ENCODE measurements at places on chromosomes 4 and X. TPM values are rescaled to one million over a fixed set of nuclear protein-coding genes. Genes with fewer than 3 reads are reported as not detected.

- H3K4me3 ChIP-seq, result no peak overlapping the region
- H3K36me3 ChIP-seq, result no peaks in the 10 kb centered on the region
- DNase-seq, result no peak
- no peaks in the 10 kb centered on the region for H3K4me1 ChIP-seq
Observed at GRCh38 chr4:142181021-142181420, 544.6 kb downstream of the IL15 start.

- no peaks in the 10 kb centered on the region for H3K36me3 ChIP-seq
- DNase-seq, result no peak
- no peak overlapping the region for H3K27ac ChIP-seq
- no peaks in the 10 kb centered on the region for H3K4me1 ChIP-seq
Observed at GRCh38 chrX:20479048-20479447, 212.3 kb upstream of the RPS6KA3 start.

DNA sequence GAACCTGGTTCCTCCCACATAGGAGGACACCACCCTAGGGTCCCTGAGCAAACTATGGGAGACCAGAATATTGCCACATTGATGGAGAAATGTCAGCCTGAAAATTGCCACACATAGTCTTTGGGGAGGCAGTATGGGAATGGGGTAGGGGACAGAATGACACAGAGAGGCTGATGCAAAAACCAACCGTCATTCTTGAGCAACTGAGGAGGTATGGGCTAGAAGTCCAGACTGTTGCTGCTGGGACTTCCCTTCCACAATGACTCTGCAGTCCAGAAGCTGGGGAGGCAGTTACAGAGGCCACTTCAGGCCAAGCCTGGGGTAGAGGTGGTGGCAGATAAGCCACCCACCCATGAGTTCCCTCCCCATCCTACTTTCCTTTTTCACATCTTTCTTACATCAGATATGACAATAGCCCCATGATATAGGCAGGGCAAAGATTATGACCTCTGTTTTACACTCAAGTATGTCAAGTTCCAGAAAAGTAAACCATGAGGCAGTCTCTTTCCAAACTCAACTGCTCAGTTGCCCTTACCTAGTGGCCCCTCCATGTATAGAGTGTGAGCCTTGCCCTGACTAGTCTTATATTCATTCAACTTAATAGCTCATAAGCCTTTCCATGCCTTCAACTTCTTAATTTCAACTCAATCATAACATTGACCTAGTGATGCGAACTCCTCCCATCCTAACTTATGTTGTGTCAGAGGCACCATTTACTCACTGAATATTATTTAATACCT lies 41.7 kb downstream of the VSIG4 start:
- H3K27me3 ChIP-seq, result peaks cover 4% of the 10 kb centered on the region
- DNase-seq, result no peak
- no peak overlapping the region for H3K27ac ChIP-seq
- H3K4me1 ChIP-seq, result no peaks in the 10 kb centered on the region
- no peak overlapping the region for H3K4me3 ChIP-seq

GRCh38 chr4:174828845-174829701 lies at the start of gene GLRA3:
Gene GLRA3 (minus strand): TSS chr4:174829247. CDS start chr4:174828811, 436 bp downstream.
- no peak within 1 kb of the TSS for H3K27ac ChIP-seq
- no peaks in the 10 kb centered on the region for H3K36me3 ChIP-seq
- no peaks in the 10 kb centered on the region for H3K27me3 ChIP-seq

DNA sequence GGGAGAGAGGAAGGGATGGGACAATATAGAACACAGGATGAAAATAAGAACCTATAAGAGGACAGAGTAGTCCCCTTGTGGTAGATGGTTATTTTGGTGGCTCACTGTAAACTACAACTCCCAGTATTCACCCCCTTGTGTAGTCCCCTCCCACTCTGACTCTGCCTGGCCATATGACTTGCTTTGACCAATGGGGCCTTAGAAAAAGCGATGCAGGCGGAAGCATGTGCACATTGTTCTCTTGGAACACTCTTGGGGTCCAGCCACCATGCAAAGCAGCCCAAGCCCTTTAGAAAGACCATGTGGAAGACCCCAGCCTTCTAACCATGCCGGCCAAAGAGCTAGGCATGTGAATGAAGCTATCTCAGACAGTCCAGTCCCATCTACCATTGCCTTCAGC lies 415.0 kb downstream of the BCOR start:
- no peak overlapping the region for H3K4me3 ChIP-seq
- peaks cover 4% of the 10 kb centered on the region for H3K4me1 ChIP-seq
- no peaks in the 10 kb centered on the region for H3K27me3 ChIP-seq
- no peaks in the 10 kb centered on the region for H3K36me3 ChIP-seq

- no peak overlapping the region for H3K4me3 ChIP-seq
- no peaks in the 10 kb centered on the region for H3K36me3 ChIP-seq
- H3K4me1 ChIP-seq, result peaks cover 10% of the 10 kb centered on the region
- no peak overlapping the region for H3K27ac ChIP-seq
Observed at GRCh38 chrX:97155816-97156215, 272.1 kb downstream of the RPA4 start.

- H3K36me3 ChIP-seq, result no peaks in the 10 kb centered on the region
- H3K4me3 ChIP-seq, result no peak overlapping the region
- peaks cover 4% of the 10 kb centered on the region for H3K4me1 ChIP-seq
- no peak overlapping the region for H3K27ac ChIP-seq
- H3K27me3 ChIP-seq, result peaks cover 1% of the 10 kb centered on the region
Observed at GRCh38 chrX:111071542-111072277, 24.3 kb upstream of the PAK3 start.

- H3K27ac ChIP-seq, result no peak overlapping the region
- no peak overlapping the region for H3K4me3 ChIP-seq
- no peaks in the 10 kb centered on the region for H3K4me1 ChIP-seq
- DNase-seq, result no peak
Observed at GRCh38 chrX:109812236-109812635, 79.2 kb upstream of the ACSL4 start.

DNA sequence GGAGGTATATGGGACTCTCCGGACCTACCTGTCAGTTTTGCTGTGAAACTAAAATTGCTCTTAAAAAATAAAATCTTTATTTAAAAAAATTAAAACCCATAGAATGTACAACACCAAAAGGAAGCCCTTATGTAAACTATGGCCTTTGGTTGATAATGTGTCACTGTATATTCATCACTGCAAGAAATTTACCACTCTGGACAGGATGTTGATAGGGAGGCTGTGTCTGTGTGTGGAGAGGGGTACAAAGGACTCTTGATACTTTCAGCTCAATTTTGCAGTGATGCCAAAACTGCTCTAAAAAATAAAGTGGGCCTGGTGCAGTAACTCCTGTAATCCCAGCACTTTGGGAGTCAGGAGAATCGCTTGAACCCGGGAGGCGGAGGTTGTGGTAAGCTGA lies 2.9 kb upstream of the ZMYM3 start:
- H3K27ac ChIP-seq, result no peak overlapping the region
- peaks cover 11% of the 10 kb centered on the region for H3K4me1 ChIP-seq
- peaks cover 3% of the 10 kb centered on the region for H3K27me3 ChIP-seq
- DNase-seq, result no peak

DNA sequence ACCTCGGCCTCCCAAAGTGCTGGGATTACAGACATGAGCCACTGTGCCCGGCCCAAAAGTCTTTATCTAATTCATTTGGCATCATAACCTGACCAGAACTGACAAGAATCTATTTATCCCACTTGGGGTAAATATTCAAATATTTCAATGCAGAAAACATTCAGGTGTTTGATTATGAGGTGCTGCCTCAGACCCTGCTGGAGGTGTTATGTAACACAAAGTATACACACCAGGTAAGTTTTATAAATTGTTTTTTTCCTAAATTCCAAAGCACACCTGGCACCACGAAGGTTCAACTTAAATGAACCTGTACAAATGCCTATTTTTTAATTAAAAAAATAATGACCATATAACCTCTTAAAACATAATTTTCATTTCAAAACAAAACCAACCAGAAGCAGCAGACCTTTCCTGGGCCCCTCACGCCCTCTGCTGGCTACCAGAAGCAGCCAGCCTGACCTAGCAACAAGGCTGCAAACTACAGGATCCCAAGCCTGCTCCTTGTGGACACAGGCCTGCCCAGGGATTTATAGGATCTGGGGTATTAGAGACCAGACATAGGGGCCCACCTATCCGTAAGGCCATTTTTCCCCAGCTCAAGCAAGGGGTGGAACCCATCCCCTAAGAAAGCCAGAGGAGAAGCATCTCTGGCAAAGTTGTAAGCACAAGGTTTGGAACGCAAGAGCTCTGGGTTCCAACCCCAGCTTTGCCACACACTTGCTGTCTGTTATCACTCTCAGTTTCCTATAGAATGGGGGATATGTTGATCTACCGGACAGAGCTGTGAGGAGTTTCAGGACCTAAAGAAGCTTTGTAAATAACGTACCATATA lies 11.7 kb downstream of the OTUD5 start:
- H3K27ac ChIP-seq, result no peak overlapping the region
- DNase-seq, result peak; percentile 40
- H3K4me3 ChIP-seq, result no peak overlapping the region

DNA sequence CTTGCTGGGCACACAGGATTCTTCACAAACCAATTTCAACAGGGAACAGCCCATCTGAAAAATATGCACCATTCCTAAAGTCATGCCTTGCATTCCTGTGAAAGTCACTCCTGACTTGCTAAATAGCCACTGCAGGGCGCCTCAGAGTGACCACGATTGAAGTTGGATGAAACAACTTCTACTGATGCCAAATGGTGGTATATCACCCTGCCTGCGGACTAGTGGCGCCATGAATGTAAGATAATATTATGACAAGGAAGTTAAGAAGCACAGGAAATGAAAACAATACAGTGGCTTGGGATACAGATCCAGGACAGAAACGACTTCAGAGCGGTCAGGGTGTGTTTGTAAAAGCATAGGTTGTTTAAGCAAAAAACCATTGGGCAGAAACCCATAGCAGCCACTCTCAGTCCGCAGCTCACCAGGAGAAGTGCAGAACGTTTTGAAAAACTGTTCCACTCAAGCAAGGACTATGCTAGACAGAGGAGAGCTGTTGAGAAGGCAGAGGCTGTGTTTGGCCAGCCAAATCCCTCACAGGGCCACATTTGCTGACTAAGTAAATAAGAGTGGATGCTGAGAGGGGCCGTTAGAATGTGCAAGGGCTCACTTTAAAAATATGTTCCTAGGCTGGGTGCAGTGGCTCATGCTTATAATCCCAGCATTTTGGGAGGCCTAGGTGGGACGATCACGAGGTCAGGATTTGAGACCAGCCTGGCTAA lies 250.4 kb downstream of the PTTG2 start:
- H3K4me3 ChIP-seq, result no peak overlapping the region
- no peaks in the 10 kb centered on the region for H3K36me3 ChIP-seq
- H3K4me1 ChIP-seq, result peaks cover 8% of the 10 kb centered on the region
- H3K27me3 ChIP-seq, result peaks cover 3% of the 10 kb centered on the region
- H3K27ac ChIP-seq, result no peak overlapping the region
- DNase-seq, result no peak

DNA sequence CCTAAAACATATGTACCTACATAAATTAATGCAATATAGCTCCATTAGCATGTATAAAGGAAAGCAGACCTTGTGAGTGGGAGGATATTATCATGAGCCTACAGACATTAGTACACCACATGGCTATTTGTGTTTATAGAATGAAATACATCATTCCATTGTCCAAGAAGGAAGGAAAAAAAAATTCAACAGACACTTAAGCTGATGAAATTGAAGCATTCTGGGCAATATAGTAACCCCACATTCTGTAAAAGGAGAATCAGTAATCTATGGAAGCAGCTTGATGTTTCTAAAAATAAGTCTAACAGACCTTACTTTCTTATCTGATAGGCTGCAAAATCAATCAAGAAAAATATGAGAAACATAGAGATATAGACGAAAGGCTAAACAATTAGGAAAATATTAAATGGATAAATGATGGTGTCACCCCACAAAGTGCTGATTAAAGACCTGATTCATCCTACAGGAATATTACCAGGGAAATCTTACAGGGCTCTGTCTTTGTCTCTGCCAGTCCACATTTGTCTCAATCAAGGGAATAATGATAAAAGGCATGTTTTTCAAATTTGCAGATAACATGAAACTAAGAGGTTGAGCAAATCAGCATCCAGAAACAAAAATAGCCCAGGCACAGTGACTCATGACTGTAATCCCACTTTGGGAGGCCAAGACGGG lies 76.8 kb downstream of the COMMD8 start:
- no peaks in the 10 kb centered on the region for H3K27me3 ChIP-seq
- no peaks in the 10 kb centered on the region for H3K36me3 ChIP-seq
- H3K4me1 ChIP-seq, result no peaks in the 10 kb centered on the region
- no peak for DNase-seq

DNA sequence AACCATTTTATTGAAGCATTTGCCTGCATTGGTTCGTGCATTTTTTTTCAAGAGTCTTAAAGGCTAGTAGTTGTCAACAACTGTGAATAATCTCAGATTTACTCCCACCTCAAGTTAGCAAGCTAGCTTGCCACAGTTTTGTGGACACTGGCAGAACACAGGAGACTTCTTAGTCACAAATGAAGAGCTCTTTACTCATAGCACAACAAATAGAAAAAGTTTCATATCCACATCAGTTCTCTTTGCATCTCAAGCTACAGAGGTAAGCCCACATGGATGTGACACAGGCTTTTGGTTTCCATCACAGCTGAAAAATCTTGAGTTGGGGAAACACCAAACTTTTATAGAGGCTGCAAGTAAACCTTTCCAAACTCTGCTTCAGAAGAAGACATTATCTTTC lies 2315.7 kb upstream of the TENM3 start:
- no peaks in the 10 kb centered on the region for H3K27me3 ChIP-seq
- H3K27ac ChIP-seq, result no peak overlapping the region
- no peaks in the 10 kb centered on the region for H3K4me1 ChIP-seq
- no peak overlapping the region for H3K4me3 ChIP-seq
- DNase-seq, result no peak

Gene AWAT2
- total RNA-seq, result not detected

Gene NLRP2B
- total RNA-seq, result not detected

Gene BEX5
- total RNA-seq, result 45.4 TPM

Gene NAP1L3
- total RNA-seq, result 18.3 TPM

Gene DUSP21
- not detected for total RNA-seq

All from endothelial cell (in vitro differentiated cells).